ENCODE measurements at places on chromosomes 12 and 14.
A peak's percentile ranks its signal among the peaks of the same experiment; 100 is the strongest.

- DNase-seq = no peak
Observed at GRCh38 chr14:55500219-55500701, 59.8 kb upstream of the TBPL2 start.

DNA sequence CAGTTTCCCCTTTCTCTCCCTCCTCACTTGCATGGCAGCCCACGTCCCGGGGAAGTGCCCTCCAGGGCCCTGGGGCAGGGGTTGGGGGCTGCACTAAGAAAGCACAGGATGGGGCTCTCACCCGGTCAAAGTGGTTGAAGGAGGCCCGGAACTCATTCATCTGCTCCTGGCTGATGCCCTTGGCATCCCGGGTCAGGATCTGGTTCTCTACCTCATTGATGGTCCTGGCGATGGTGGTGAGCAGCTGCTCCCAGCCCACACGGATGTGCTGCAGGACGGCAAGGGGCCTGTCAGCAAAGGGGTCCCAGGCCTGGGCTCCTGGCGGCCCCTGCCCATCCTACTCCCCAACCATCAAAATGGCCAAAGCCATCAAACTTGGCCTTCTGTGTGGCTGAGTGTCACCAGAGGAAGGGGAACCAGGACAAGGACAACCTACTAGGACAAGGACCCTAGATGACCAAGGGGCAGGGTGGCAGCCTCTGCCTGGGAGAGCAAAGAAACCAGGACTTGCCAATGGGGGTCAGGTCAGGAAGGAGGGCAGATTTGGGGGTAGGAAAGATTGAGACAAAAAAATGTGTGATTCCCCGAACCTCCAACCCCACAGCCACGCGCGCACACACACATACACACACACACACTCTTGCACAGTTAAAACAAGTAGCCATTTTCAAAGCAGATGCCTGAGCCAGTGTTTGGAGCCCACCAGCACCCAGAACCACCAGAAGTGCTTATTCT lies 87.1 kb upstream of the ZFP36L1 start:
- DNase-seq = no peak

GRCh38 chr12:83003026-83003425 lies 316.3 kb downstream of the TMTC2 start:
- DNase-seq = no peak

DNA sequence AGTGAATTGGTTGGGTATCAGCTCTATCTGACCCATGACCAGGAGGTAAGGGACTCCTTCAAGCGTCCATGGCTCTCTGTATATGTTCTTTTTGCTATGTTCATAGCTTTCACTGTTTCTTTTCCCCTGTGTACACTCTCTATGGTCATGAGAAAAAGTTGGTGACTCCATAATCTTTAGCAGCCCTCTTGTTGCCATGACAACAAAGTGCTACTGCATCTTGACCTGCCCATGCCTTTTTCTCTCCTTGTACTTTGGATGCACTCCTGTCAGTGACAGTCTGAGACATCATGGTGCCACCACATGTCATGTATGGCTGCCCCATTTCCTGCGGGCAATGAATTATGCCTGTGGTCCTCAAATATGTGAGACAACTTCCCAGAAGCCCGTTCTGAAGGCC lies 280.2 kb downstream of the TMEM121 start:
- DNase-seq = no peak

DNA sequence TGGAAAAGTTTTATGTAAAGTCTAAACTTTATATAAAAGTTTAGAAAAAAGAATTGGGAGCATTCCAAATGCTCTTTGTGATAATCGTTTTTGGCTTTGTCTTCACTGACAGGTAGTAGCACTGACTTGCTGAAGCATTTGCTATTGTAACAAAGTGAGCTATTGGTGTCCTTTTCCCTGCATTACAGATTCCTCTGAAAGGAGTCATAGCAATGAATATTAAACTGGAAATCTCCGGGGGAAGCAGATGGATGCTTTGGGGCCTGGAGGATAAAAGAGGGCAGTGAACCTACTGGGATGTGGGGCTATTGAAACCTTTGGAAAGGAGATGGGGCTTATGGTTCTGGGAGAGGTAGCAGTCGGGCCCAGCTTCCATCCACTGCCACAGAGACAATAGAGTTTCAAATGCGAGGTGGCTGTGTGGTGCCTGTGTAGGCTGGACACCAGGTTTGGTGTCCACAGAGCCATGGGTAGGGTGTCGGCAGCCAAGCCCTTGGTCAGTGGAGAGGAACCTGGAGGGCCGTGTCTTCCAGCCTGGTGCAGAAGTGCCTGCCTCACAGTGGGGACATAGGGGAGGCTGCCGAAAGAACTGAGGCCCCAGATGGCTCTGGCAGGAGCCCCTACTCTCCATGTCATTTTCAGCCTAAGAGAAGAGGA lies 10.1 kb downstream of the GSG1 start:
- DNase-seq = peak; percentile 40

DNA sequence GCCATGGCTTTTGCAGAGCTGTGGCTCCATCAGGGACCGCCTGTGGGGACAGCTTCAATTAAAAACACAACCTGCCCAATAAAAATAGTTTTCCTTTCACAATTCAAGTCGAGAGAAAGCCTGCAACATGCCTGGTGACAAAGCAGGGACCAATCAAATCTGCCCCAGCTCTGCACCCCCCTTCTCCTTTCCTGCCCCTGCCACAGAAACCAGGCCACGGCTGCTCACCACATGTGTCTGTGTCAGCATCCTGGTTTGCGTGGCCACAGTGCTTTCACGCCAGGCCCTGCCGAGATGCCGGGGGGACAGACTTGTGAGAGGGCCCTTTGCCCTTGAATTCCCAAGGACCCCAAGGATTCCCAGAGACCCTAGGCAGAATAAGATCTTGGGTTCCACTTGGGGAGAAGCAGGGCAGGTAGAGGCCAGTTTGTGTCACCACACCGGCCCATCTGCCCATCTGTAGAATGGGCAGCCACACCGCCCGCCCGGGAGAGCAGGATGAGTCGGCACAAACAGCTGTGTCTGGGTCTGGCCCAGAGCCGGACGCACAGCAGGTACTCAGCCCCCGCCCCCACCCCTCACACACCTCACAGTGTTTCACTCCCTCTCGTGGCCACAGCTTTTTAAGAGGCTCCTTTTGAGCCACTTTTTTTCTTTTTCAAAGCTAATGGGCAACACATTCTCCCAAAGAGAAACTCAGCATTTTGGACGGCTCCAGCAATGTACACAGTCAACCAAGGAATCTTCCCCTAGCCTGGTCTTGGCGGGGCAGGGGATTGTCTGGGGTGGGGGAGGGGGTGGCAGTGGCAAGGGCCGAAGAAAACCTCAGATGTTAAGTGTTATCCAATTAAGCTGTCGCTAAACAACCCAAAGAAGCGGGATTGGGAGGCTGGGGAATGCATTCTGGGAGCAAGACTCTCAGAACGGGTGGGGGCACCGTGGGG lies 41.5 kb downstream of the BCL11B start:
- no peak for DNase-seq

DNA sequence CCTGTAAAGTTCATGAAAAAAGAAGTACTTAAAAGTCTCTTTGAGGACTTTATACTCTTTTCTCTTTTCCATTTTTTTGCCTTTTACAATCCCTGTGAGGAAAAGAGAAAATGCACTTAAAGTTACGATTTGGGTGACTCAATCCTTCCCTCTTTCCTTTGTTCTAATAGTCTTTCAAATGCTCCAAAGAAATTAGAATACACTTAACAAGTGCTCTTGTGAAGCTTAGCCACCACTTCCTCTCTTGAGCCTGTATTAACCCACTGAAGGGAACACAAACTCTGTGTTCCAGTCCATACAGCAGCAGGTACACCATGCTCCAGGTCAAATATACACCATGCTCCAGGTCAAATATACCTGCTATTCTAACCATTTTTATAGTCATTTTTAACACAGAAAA lies 581.1 kb upstream of the MGAT4C start:
- no peak for DNase-seq

- no peak for DNase-seq
Observed at GRCh38 chr12:85394809-85395208, 114.8 kb downstream of the ALX1 start.

DNA sequence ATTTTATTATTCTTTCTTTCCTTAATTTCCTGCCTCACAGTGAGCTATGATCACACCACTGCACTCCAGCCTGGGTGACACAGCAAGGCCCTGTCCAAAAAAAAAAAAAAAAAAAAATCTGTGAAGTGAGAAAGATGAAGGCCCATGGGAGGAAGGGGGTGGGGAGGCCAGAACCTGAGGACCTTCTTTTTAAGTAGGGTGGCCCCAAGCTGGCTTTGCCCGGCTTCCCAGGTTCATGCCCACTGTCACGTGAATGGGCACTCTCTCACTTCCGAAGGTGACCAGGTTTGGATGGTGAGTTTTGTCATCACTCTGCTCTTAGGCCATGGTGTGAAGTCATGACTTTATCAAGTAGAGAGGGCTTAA lies 82.3 kb downstream of the TNFAIP2 start:
- DNase-seq = no peak

GRCh38 chr14:55324812-55325211 lies 53.6 kb downstream of the FBXO34 start:
- DNase-seq = no peak

GRCh38 chr14:104467641-104468040 lies 111.9 kb upstream of the C14orf180 start:
- DNase-seq = no peak

DNA sequence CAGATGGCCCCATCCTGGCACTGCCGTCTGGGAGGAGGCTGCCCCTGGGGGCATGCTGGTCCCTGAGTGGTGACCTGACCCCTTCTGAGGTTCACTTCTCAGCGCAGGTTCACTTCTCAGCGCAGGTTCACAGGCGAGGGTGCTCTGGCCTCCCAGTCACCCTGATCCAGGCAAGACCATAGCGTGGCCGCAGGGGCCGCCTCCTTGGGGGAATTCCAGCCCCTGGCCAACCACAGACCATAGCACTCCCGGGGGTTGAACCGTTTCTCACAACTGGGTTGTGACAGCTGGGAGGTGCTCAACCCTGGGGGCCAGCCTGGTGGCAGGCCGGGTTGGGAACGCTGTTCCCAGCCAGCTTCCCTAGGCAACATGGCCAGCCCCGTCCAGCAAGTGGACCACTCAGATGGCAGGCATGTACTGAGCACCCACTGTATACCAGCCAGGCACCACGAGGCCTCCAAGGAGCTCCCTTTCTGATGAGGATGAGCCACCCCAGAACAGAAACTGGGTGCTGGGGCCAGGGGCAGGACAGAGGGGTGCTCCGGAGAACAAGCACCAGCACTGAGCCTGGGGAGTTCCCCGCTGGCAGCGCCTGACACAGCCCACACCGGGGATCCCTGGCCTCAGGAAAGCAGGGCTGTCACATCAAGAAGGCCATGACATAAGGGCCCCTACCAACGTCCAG lies 28.3 kb upstream of the ZFP36L1 start:
- no peak for DNase-seq

DNA sequence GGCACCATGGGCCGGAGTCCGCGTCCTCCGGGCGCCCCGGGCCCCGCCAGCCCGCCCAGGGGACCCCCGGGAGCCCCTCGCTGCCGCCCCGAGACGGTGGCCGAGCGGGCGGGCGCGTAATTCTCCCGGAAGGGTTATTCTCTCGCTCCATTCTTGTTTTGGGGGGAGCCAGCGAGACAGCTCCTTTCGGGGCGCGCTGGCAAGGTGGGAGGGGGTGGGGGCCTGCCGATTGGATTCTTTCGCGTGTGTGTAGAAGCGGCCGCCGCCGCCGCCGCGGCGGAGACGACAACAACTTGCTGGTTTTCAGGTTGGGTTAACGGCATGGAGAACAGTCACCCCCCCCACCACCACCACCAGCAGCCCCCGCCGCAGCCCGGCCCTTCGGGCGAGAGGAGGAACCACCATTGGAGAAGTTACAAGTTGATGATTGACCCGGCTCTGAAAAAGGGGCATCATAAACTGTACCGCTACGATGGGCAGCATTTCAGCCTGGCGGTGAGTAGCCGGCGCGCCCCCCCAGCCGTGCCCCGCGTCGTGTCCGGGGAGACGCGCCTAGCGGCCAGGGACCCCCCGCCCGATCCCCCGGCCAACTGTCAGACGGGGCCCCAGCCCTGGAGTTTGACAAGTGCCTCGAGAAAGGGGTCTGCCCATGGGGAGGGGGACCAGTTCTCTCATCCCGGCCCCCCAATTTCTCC lies 755 bp downstream of the SETD1B start:
- no peak for DNase-seq

GRCh38 chr14:83172363-83172762 lies 1638.7 kb upstream of the SEL1L start:
- DNase-seq = peak; percentile 42

GRCh38 chr12:92629349-92630065 lies 73.3 kb upstream of the PLEKHG7 start:
- DNase-seq = no peak

DNA sequence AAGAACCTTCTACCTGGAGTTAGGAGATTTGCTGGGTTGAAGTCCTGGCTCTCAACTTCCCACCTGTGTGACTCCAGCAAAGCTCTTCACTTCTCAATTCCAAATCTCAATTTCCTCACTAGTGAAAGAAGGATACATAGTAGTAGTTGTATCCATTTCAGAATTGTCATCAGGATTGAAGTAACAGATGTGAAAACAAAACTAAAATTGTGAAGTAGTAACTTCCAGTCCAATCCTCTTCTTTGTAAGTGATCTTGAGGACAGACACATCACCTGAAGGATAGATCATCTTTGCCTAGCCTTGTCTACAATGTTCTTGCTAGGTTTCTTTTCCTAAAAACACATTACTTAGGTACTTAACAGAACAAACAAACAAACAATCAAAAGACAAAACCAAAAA lies 1.2 kb upstream of the LRRK2 start:
- DNase-seq = no peak

GRCh38 chr12:66959276-66959675 lies 280.4 kb upstream of the GRIP1 start:
- DNase-seq = no peak

DNA sequence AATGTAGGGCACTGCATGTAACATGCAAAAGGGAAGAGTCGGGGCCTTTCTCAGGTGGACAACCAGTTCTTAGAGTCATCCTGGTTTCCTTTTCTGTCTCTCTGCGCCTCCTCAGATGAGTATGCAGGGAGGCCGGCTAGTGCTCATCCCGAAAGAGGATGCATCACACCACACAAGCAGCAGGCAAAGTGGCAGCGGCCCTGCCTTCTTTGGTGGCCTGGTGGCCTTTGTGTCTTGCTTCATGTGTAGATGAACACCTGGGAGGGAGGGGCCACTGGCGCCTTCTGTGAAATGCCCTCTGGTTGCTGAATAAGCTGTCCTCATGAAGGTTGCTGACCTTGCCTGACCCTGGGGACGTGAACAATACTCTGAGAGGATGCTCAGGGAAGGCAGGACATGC lies 18.0 kb downstream of the SLC24A4 start:
- no peak for DNase-seq

DNA sequence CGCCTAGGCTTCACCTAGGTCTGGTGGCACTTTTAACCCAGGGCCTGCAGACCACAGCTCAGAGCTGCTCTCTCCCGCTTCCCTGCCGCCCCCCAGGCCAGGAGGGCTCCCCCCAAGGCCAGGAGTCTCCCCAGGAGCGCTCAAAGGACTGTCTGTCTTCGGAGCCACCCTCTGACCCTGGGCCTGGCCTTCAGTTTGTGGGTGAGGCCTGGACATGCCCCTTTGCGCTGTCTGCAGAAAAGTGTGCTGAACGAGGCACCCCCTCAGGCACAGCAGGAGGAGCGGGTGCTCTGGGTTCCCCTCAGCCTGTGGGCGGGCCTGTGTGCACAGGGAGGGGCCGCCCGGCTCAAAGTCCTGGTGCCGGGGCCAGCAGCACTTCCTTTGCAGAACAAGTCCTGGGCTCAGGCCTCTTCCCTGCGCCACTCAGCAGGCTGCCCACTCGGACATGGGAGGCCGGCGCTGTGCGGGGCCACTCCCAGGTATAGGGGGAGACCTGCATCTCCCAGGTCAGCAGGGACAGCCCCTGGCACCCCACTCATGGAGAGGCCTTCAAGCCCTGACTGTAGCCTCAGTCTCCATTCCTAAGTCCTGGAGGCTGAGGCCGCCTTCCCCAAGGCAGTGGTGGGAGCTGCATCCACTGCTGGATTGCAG lies 14.3 kb downstream of the DEGS2 start:
- DNase-seq = no peak
